Stimulated activated CD8-positive, alpha-beta memory T cell treated with anti-CD3 and anti-CD28 coated beads, Interleukin-2, amount 100 ng/mL, for 1 hour (primary cell): ENCODE measurements at places on chromosomes 4 and X.

GRCh38 chr4:20176881-20177280, 74.8 kb upstream of the SLIT2 start:
- DNase-seq: no peak

- no peak for DNase-seq
Observed at GRCh38 chrX:49238735-49239134, 3.5 kb downstream of the CCDC22 start.

- DNase-seq: no peak
Observed at GRCh38 chr4:70721747-70722146, at the start of gene RUFY3. RUFY3 (plus strand) TSS chr4:70721964; CDS start chr4:70722574, 610 bp downstream.

DNA sequence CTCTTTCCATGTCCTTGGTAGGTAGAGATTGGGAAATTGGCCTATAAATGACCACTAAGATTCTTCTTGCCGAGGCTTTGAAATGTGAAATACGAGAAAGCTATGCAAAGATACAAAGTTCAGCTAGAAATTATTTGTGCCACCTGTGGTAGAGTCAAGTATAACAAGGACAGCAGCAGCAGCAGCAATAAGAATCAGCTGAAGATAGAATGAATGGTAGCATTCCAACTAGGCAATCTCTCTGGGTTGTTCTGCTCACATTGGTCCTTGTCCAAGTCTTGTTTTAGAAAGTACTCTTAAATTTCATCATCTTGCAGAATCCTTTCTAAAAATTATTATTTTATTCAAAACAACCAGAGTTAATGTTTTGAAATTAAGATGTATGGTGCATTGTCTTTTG, 67.8 kb upstream of the PCDH10 start:
- DNase-seq: no peak

- DNase-seq: no peak
Observed at GRCh38 chrX:123170546-123170945, 13.5 kb upstream of the GRIA3 start.

- no peak for DNase-seq
Observed at GRCh38 chr4:15506464-15506863, 36.8 kb downstream of the CC2D2A start.

- no peak for DNase-seq
Observed at GRCh38 chr4:120525106-120525505, 397.4 kb downstream of the PRDM5 start.

DNA sequence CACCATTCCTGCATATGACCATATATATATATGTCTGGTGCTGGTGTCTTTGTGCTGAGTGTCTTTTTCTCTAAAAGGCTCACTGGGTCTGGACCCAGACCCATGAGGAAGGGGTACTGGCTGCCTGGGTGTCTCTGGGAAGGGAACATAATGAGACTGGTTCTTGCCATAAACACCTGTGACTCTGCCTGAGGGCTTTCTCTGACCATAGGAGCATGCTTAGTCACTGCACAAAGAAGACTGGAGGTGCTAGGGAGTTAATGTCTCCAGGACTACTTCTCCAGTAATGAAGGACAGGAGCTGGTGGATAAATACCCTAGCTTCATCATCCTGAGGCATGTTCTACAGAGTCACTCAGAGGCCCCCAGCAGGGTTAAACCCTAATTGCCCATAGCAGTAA, 47.1 kb upstream of the CASK start:
- DNase-seq: no peak

- no peak for DNase-seq
Observed at GRCh38 chr4:121340247-121340646, 40.6 kb downstream of the QRFPR start.

GRCh38 chr4:122901247-122902010, 21.0 kb downstream of the NUDT6 start:
- DNase-seq: no peak

DNA sequence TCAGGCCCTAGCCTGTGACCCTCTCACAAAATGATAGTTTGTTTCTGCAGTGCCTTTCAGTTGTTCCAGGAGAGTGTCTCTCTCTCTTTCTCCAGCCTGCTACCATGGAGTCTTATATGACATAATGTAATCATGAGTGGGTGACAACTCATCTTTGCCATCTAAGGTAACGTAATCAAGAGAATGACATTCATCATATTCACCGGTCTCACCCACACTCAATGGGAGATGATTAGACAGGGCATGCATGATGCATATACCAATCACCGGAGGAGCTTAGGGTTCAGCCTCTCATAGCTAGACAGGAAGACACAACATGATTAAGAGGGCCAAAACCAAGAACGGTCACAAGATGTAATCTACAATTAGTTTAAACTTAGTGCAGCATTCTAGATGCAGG, 97.1 kb upstream of the FAM9B start:
- DNase-seq: no peak

- no peak for DNase-seq
Observed at GRCh38 chrX:16589211-16589610, 60.7 kb upstream of the S100G start.

DNA sequence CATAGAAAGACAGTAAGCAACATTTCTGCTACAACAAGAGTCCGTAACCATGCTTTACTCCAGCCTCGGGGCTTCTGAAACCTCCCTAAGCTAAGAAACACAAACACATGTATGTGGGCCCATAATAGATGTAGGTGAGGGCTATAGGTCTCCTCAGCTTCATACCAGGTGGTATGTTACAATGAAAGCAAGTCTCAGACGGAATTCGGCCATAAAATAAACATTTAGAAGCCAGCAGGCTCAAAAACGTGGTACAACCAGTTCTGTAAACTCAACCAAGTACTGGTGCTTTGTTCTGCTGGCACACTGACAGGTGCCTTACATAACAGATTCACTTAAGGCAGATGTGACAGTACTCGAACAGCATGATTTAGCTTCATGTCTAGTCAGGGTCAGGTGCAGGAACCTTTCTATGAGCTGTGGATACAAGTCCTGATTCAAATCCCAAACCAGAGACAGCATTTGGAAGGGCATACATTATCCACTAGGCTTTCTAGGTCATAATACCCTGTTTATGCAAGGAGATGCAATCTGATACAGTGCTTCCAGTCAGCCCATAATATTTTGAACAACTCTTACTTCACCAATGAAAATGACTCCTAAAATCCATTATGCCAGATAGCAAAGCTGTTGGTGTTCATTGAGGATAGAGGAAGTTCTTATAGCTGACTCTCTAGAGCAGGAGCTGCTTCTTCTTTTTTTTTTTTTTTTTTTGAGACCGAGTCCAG, 113.8 kb upstream of the ENPP6 start:
- no peak for DNase-seq

DNA sequence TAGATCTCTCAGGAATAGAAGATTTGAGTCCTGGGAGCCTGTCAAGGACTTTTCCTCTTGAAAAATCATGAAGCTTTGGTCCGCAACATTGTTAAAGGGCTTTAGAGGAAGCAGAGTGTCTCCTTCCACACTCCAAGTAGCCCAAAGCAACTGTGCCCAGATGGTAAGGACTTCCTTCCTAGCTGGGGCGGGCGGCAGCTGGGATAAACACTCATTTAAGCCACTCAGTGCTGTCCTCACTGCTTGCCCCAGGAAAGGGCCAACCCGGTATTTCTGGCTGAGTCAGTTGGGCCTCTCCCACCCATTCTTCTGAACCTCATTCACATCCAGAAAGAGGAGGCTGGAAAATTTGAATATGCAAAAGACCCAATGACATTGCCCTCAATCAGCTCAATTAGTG, 144.3 kb downstream of the CHIC2 start:
- DNase-seq: no peak
